Epithelial cell of proximal tubule (primary cell): ENCODE measurements at places on chromosomes 7 and 10. TPM values are rescaled to one million over a fixed set of nuclear protein-coding genes. Genes with fewer than 3 reads are reported as not detected.

DNA sequence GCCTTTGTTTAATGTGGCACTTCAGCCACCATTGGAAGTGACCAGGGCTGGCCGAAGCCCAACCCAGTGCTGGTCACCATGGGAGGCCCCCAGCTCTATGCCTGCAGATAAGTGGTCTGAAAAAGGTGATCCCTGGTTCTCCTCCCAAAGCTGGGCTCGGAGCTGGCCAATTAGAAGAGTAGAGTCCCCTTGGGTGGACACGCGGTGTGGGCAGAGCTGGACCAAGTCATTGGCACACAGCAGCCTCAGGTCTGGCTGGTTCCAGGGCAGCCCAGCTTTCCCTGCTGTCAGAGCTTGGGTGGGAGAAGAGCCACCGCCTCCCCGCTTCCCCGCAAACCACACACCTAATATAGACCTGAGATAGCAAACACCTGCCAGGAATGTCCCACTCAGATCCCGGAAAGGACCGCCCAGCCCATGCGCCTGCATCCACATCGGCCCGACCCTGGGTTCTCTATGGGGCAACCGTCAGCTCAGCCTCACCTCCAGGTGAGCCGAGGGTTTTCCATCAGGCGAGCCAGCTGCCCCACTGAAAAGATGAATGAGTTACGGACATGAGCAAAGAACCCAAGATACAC is 84.3 kb downstream of the TCERG1L start:
- DNase-seq, result no peak

GRCh38 chr7:1112625-1113547 is 25.0 kb downstream of the GPER1 start:
- no peak for DNase-seq

DNA sequence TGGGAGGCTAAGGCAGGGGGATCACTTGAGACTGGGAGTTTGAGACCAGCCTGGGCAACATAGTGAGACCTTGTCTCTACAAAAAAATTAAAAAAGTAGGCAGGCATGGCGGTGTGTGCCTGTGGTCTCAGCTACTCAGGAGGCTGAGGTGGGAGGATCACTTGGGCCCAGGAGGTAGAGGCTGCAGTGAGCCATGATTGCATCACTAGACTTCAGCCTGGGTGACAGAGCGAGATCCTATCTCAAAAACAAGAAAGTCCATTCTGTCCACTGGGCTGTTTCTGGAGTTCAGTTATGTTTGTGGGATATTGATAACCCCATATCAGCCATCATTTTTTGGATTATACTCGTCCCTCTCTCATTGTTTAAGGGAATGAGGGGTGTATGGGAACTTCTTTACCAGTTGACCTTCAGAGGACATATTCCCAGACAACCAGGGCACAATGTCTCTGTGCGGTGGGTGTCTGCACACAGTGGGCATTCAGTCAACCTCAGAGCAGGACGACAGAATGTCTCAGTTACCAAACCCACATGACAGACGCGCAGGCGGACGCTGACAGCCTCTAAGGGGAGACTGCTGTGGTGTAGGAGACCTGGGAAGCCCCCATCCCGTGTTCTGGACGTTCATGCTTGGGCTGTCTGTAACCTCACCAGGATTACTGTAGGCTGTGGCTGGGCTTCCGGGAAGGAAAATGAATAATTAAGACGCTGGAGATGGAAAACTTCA is 69.4 kb downstream of the CARD11 start:
- DNase-seq, result no peak

- DNase-seq, result no peak
Measured at GRCh38 chr7:27104341-27105058, 2.0 kb upstream of the HOXA2 start.

- no peak for DNase-seq
Measured at GRCh38 chr10:105094048-105094447, 453.0 kb downstream of the SORCS3 start.

DNA sequence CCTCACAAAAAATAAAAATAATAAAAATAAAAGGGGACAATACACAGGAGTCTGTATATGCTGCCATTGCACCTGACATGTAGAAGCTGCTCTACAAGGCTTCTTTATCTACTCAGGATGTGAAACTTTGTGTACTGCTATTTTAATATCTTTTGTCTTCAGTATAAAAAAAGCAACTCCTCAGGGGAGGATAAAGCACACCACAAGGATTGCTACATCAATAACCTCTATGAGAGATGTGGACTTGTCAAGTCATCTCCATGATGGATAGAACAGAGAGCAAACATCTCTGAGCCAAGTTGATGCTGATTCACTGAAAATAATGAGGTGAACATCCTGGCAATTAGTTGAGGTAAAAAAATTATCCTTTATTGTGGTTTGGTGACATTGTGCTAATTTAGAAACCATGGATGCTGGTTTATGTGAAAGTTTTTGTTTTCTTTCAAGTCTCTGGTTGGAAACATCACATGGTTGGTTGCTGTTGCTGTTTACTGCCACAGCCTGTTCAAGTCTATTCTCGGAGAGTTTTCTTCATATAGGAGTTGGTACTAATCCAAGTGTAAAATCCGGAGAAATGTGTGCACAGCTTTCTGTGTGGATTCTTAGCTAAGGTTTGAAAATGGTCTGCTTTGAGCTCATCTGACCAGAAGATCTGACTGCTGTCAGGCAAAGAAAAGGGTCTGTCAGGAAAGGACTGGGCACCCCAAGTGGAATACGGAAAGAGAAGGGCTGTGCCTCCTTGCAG is 1.5 kb upstream of the HECW1 start:
- DNase-seq, result no peak

DNA sequence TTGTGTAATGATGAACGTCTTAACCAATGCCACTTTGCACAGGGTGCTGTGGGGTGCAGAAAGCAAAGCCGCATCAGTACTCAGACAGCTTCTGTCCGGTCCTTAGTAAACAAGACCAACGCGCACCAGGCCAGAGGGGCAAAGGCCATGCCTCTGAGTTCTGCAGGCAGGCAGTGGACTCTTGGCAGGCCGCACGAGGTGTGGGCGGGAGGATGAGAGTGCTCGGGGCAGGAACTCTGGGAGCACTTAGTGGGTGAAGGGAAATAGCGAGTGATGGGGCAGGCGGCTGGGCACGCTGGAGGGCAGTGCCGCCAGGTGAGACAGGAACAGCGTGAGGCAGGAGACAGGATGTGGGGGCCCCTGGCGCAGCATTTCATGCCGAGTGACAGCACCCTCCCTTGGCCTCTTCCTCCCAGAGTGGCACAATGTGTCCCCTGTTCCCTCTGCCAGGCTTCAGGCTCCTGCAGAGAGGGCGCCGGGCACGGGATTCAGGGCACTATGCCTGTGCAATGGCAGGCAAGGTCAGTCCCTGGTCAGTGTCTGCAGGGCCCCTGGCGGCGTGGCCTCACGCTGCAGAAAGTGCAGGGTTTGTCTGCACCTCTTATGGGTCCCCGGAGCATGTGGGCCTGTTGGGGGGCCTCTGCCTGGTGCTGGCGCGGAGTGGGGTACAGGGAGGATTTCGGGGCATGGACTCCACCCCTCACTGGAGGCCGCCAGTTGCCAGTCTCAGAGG is 60.4 kb downstream of the VIPR2 start:
- no peak for DNase-seq

Gene ABCB4
- total RNA-seq, result 0.58 and 12.6 TPM in 2 replicates

Gene FANK1
- 2.8 and 9.2 TPM in 2 replicates for total RNA-seq

Gene MMD2
- total RNA-seq, result not detected in 2 replicates
